ENCODE measurements at places on chromosomes 6 and 20. TPM values are rescaled to one million over a fixed set of nuclear protein-coding genes. Genes with fewer than 3 reads are reported as not detected.

The FNDC1 gene
- total RNA-seq, result under 0.01 TPM

The RFX6 gene
- not detected for total RNA-seq

The HNF4A gene
- not detected for total RNA-seq

The DPPA5 gene
- not detected for total RNA-seq

The FAM184A gene
- total RNA-seq, result 1.2 TPM

The SMLR1 gene
- total RNA-seq, result not detected

The GPR31 gene
- total RNA-seq, result not detected

The ZNF311 gene
- total RNA-seq, result 1.3 TPM

The WRNIP1 gene
- total RNA-seq, result 49.9 TPM

The LCA5 gene
- total RNA-seq, result 3.7 TPM

The BMP7 gene
- total RNA-seq, result not detected

The MUCL3 gene
- total RNA-seq, result not detected

The PCK1 gene
- not detected for total RNA-seq

The SHLD1 gene
- total RNA-seq, result 2.5 TPM

The PPP1R3G gene
- total RNA-seq, result 1.2 TPM

The PCSK2 gene
- not detected for total RNA-seq

The ABHD16B gene
- total RNA-seq, result not detected

The F13A1 gene
- total RNA-seq, result not detected

The LY6G6C gene
- total RNA-seq, result not detected

The IPCEF1 gene
- 0.12 TPM for total RNA-seq

The SLC44A4 gene
- total RNA-seq, result 0.13 TPM

The HLA-DPA1 gene
- total RNA-seq, result 2.8 TPM

The TDRD6 gene
- 0.12 TPM for total RNA-seq

The HRH3 gene
- total RNA-seq, result not detected

The PBOV1 gene
- total RNA-seq, result not detected

The RAB32 gene
- total RNA-seq, result 72.8 TPM

The PPP1R16B gene
- 0.75 TPM for total RNA-seq

The MYBL2 gene
- 3.9 TPM for total RNA-seq

The AGPAT4 gene
- total RNA-seq, result 10.1 TPM

The PHACTR2 gene
- total RNA-seq, result 84.5 TPM

The OR14J1 gene
- not detected for total RNA-seq

The C6orf15 gene
- not detected for total RNA-seq

The LRFN2 gene
- total RNA-seq, result not detected

The SOBP gene
- total RNA-seq, result 5.8 TPM

The PROKR2 gene
- not detected for total RNA-seq

The ULBP1 gene
- under 0.01 TPM for total RNA-seq

The RRAGD gene
- total RNA-seq, result 3.2 TPM

The TAGAP gene
- total RNA-seq, result not detected

The PSMB9 gene
- total RNA-seq, result 23.4 TPM

The SLC52A3 gene
- not detected for total RNA-seq

The C20orf202 gene
- total RNA-seq, result not detected

The WFDC12 gene
- total RNA-seq, result not detected
